ENCODE measurements at places on chromosomes 12 and 14.

GRCh38 chr12:77723308-77723707 is 107.4 kb upstream of the NAV3 start:
- no peak for DNase-seq

DNA sequence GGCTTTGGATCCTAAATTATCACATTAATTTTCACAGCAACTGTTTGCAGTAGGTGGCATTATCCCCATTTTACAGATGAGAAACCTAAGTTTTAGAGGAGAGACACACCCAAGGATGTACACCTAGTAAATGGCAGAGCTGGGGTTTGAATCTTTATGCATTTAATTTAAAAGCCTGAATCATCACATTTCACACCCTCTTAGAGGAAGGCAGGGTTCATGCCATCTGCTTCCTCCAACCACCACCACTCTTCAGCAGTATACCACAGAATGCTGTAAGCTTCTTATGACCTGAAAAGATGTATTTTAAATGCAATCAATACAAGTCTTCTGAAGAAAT is 90.3 kb downstream of the CRADD start:
- no peak for DNase-seq

DNA sequence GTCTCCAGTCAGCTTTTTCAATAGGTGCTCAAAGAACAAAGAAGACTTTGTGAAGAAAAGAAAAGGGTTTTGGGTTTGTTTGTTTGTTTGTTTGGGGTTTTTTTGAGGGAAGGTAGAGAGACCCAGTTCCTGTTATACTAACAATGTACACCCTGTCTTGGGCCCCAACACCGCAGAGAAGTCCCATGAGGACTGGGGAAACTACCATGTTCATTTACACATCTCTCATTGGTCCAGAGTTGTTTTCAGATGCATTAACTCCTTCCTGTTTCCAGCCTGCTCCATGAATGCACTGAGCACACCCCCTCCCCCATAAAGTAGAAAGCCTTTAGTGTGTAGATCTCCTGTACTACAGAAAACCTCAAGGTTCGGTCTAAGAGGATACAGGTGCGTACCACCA is 51.1 kb upstream of the SLC8A3 start:
- DNase-seq = no peak

DNA sequence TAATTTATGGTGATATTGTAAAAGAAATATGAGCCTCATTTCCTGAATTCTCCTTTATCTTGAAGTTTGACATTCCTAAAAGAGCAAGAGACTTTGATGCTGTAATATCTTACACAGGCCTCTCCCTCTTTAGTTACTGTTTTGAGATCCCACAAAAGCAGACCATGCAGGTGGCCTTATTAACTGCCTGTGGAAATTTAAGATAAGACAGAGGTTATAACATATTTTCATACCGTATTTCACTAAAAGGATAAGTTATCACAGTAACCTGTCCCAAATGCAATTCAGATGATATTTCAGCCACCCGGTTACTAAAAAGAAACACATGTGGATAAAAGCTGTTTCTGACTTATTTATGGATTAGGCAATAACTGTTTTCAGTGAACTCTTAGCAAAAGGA is 150.1 kb downstream of the NAV3 start:
- no peak for DNase-seq

DNA sequence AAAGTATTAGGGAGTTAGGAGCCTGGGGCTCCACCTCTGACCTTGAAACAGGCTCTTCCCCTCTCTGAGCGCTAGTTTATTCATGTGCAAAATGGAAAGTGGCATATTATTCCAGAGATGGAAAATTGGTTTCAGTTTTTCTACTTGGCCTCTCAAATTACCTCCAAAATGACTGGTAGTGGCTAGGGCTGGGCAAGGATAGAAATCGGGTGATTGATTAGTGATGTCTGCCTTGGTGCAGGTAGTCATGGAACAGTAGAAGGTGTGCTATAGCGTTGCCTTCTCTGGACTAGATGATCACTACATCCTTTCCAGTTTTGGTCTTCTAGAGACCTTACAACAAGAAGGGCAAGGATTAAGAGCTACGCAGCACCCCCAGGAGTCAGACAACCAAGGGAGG is 8.6 kb upstream of the MSI1 start:
- DNase-seq = no peak

DNA sequence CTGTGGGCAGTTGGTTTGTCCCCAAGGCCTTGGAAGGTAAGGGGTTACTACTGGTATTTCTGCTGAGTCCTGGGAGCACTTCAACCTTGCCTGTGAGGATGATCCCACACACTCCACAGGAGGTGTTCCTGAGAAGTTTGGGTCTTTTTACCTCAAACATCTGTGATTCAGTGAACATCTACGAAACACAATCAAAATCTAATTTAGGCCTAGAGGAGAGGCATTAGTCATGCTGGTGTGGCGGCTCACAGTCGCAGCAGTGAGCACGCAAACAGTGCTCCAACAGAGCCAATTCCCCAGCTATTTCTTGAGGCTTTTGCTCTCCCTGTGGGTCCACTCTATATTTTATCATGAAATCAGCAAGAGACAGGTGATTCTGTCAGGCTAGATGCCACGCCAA is 107.6 kb downstream of the APAF1 start:
- no peak for DNase-seq

- DNase-seq = no peak
Observed at GRCh38 chr12:64794305-64794704, 30.1 kb upstream of the TBC1D30 start.

- no peak for DNase-seq
Observed at GRCh38 chr14:33734387-33734786, 216.5 kb downstream of the EGLN3 start.

- DNase-seq = no peak
Observed at GRCh38 chr12:19850346-19851065, 411.2 kb downstream of the AEBP2 start.

GRCh38 chr14:74628418-74628817 is 16.4 kb upstream of the LTBP2 start:
- DNase-seq = no peak

DNA sequence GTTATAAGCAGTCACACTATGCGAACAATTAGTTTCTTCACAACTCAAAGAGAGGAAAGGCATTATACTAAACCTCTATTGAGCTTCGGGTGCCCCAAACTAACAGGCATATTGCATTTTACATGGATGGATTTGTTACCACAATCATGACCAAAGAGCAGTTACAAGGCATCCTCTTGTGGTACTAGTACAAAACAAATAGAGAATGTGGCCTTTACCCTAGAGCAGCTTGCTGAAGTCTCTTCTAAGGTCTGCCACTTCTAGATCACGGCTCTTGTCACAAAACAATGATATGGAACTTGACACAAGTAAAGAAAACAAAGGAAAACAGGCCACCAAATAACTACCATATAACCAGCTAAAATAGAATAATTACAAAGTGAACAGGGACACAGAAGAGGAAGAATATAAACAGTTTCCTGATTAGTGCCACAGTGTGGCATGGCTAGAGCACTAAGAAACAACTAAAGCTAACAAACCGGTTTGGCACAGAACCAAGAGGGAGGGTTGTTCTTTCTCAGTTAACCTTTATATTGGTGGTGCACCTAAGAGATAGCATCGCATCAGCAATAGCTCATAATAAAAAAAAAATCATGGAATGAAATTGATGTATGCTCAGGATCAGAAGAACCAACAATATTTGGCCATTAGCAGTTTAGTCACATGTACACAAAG is 209.7 kb upstream of the ATP2B1 start:
- DNase-seq = no peak

- DNase-seq = no peak
Observed at GRCh38 chr14:99946652-99947489, 118.4 kb upstream of the EVL start.

DNA sequence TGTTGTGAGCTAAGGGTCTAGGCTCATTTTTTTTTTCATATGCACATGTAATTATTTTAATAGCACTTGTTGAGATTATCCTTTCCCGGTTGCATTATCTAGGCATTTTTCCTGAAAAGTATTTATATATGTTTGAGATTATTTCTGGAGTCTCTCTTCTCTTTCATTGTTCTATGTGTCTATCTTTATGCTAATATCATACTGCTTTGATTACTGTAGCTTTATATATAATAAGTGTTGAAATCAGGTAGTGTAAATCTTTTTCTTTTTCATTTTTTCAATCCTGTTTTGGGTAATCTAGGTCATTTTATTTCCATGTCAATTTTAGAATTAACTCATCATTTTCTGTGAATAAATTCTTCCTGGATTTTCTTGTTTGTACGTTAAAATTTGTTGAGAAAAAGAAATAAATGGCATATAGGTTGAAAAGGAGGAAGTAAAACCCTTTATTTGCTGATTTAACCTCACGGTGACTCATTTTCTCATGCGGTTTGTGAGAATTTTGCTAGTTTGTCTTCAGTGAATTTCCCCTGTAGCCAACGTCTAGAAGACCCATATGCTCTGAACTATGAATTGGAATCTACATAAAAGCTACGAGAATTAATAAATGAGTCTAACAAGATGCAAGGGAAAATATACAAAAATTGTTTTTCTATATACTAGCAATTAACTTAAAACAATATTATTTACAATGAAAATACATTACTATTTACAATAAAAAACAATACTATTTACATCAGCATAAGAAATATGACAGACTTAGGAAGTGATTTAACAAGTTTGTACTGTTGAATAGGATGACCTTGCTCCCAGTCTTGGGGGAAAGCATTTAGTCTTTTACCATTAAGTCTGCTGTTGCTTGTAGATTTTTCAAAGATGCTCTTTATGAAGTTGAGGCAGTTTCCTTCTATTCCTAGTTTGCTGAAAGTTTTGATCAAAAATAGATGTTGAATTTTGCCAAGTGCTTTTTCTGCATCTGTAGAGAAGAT is 105.0 kb downstream of the SNAPC1 start:
- DNase-seq = no peak

GRCh38 chr12:76685246-76685678 is 78.7 kb upstream of the ZDHHC17 start:
- DNase-seq = peak; percentile 13

DNA sequence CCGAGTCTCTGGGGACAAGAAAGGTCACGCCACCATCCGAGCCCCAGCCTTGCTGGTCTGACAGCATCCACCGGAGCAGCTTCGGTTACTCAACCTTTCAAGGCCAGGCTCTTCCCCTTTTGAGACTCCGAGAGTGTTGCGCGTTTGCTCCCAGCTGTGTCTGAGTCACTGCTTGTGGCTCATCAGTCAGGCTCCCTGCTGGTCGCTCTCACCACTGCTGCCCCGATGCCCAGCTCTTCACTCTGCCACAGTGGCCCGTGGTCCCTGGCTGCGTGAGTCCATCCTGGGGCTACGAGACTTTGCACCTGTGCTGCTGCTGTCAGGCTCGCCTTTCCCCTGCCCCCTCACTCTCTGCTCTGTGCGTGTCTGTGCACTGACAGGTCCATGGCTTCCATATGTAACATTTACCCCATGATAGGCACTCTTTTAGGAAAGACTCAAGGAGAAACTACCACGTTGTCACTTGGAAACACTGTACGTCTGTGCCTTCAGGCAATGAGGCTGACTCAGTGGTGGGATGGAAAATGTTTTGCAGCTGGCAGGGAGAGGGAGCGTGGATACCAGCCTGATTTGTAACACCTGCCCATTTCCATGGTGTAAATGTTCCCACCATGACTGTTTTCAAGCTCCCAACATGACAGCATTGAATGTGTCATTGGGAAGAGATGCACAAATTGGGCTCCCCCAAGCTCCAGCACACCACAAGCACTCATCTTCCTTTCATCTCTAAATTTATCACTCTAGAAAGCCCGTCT is 350.7 kb downstream of the TMEM132D start:
- no peak for DNase-seq

DNA sequence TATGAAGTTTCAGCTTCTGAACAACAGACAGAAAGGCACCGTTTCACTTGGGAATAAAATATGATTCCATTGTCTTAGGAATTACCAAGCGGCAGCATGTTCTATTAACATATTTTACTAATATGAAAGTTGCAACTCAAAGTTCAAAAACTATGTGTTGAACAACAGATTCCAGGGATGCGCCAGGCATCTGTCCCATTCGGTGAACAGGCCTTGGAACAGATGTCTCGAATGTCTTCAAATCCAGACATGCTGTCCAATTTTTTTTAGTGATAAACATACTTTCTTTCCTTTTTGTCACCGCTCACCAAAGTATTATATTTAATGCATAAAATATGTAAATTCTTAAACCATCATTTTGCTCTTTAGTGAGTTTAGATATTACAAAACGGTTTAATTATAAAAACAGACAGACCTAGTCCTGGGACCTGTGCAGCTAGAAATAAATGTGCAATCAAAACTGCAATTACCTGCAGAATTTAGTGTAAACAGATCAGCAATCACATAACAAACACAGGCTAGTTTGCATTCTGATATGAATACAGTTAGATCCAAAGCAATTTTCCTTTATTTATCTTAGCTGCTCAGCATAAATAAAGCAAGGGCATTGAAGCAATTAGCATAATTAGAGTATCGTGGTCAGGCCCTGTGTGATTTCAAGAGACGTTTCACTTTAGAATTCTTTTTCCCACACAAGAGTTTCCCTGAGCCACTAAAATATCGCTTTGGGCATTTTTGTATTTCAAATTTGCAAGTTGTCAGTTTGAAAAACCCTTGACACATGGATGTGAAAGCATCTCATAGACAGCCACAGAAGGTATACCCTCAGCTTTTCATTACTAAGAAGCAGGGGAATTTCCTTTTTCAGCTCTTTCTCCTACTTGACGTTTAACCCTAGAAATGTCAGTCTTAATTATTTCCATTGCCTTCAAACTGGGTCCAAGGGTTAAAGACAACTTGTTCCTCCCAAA is 420.8 kb downstream of the EGLN3 start:
- DNase-seq = no peak

GRCh38 chr14:85471156-85471555 is 58.8 kb upstream of the FLRT2 start:
- no peak for DNase-seq

DNA sequence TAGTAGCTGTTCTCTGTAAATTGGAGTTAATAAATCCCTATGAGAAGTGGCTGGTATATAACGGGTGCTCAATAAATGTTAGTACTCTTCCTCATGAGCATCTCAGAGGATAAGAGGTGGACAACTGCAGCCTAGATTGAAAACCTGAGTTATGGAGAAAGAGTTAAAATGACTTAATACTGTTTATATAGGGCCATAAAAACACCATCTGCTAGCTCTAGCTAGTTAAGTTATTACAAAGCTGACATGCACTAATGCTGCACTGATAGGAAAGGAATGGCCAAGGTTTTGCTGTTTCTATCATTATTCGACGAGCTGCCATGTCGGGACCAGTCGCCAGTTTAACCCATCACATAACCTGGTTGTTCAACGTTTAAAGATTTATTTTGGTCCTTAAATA is 72.0 kb upstream of the SEL1L start:
- no peak for DNase-seq

- no peak for DNase-seq
Observed at GRCh38 chr12:1738446-1738845, 47.6 kb downstream of the ADIPOR2 start.

GRCh38 chr12:9626291-9626690 is 18.6 kb upstream of the KLRB1 start:
- no peak for DNase-seq

DNA sequence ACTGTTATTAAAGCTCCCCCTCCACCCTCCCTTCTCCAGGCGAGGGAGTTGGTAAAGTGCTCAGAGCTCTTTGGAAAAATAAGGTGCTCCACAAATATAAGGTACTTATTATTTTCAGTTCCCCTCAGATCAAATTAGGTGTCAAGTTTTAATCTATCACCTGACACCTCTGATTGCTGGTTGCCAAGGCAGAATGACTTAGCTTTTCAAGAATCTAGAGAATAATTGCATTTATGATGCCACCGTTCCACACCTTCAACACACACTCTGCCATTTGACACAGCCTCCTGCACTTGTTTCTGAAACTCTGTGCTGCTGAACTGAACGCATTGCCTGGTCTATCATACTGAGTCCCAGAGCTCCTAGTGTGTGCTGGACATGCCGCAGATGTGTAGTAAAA is 128.6 kb downstream of the CRACR2A start:
- no peak for DNase-seq

- no peak for DNase-seq
Observed at GRCh38 chr12:11812586-11813437, 163.3 kb downstream of the ETV6 start.
